ENCODE measurements at places on chromosomes 16 and 17. TPM values are rescaled to one million over a fixed set of nuclear protein-coding genes. Genes with fewer than 3 reads are reported as not detected.

DNA sequence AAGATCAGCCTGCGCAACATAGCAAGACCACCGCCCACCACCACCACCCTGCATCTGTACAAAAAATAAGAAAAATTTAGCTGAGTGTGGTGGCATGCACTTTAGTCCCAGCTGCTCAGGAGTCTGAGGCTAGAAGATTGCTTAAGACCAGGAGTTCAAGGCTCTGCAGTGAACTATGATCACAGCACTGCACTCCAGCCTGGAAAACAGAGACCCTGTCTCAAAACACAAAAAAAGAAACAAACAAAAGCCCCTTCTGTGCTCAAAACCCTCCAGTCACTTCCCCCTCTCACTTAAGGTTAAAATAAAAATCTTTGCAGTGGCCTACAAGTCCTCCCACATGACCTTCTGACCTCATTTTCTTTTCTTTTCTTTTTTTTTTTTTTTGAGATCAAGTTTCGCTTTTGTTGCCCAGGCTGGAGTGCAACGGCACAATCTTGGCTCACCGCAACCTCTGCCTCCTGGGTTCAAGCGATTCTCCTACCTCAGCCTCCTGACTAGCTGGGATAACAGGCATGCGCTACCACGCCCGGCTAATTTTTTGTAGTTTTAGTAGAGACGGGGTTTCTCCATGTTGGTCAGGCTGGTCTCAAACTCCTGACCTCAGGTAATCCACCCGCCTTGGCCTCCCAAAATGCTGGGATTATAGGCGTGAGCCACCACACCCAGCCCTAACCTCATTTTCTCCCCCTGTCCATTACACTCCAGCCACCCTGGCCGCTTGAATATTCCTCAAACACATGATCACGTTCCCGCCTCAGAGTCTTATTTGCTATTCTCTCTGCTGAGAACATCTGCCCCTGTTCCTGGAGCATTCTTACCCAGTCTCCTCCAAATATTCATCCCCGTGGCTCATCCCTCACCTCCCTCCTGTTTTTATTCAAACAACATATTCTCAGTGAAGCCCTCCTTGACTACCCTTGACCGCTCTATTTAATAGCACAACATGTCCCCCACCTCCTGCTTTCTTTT, 126.6 kb upstream of the MED13 start:
- DNase-seq: no peak

GRCh38 chr16:35636480-35637230, 2177.2 kb downstream of the TP53TG3F start:
- no peak for DNase-seq

DNA sequence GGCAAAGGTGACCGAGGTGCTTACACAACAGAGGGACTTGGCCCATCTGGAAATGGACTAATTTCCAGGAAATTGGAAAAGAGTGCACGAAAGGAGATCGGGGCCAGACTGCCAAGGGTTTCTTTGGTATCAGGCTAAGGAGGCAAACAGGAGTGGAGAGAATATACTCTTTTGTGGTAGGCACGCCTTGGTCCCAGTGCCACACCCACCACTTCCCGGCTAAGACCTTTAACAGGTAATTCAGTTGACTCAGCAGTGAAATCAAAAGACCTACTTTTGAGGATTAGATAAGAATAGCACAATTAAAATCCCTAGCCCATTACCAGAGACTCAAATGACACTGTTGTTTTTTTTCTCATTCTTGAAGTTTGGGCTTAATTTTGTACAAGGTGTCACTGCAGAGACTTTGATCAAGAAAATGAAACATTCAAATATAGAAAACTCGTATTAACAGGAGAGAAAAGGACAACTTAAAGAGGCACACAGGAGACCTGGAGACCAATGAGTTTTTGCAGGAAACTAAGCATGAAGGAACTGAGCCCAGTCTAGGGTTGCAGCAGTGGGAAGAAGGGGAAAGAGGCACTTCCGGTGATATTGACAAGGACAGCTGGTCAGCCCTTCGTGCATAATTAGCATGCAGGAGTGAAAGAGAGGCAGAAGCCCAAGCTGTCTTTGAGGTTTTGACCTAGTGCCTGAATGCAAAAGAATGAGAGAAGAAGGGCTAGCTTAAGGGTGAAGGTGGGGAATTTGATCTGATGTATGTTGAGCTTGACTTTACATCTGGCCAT, 265.5 kb upstream of the CCL2 start:
- DNase-seq: no peak

DNA sequence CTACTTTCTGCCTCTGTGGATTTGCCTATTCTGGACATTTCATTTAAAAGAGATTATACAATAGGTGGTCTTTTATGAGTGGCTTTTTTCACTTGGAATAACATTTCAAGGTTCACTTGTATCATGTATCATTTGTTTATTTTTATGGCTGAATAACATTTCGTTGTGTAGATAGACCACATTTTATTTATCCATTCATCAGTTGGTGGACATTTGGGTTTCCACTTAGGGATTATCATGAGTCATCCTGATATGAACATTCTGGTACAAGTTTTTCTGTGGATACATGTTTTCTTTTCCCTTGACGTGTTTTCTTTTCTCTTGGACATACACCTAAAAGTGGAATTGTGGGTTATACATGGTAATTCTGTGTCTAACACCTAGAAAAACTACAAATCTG, 25.3 kb downstream of the PRSS54 start:
- DNase-seq: peak; percentile 40

GRCh38 chr16:25109643-25110042, 1.9 kb upstream of the LCMT1 start:
- DNase-seq: peak; percentile 98

DNA sequence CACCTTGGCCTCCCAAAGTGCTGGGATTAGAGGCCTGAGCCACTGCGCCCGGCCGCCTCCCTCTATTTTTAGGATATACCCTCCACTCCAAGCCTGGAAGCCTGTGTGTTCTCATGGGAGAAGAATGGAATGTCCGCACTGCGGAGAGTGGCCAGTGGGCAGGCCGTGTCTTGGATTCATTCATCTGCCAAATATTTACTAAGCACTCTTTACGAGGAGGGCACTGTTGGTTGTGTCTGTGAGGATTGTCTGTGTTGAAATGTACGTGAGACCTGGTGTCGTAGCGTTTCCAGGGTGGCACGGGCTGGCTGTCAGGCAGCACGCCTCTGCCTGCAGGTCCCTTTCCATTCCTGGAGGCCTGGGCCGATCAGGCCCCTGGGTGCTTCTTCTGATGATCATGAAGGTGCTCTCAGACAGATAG, 19.2 kb downstream of the PGS1 start:
- peak; percentile 40 for DNase-seq

DNA sequence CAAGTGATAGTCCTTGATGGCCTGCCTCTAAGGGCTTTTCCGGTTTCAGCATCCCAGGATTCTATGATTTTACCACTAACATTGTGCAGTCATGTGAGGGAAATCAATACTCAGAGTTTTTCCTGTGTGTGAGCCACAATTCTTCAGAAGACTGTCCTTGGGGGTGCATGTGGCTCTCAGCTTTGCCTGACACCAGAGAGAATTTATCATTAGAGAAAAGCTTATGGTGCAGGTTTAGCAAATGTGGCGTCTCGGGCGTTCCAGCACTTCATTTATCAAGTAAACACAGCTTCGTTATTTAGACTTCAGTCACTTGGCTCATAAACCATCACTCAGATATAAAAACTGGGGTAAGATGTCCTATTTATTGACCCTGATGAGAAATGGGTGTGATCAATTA, 62.8 kb downstream of the SPACA3 start:
- DNase-seq: no peak

DNA sequence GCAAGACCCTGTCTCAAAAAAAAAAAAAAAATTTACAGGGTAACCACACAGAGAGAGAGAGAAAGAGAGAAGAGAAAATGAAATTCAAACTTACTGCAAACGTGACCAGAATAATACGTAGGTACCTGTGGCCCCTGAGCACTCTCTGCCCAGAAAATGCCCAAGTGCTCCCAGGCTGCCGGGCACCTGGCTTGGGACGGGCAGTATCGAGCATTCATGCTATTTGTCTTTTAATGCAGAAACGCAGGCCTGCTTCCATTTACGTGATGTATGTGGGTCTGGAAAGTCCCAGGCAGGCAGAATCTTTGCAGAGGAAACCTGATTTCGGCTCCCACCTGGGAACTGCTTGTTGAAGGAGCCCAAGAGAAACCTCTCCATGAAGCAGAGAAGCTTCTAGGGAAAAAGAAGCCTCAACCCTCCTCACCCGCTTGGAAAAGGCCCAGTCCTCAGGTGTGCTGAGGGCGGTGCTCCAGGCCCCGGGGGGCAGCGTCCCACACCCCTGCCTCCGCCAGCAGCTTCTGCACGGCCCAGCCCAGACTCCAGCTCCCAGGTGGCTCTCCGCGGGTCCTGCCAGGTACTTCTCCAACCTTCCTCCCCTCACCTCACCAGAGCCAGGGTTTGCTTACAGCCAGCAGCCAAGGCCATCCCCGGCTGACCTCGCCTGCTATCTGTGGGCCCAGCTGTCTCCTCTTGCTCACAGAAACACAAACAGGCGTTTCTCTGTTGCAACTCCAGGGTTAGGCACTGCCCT, 14.0 kb downstream of the RPH3AL start:
- DNase-seq: no peak

The ATP2A1 gene
- 0.63 TPM for polyA plus RNA-seq

The LRRC37B gene
- 7.2 TPM for polyA plus RNA-seq

The ZG16B gene
- 0.65 TPM for polyA plus RNA-seq

The SLFN14 gene
- not detected for polyA plus RNA-seq

All from IMR-90 (cell line).